ENCODE measurements at places on chromosomes 7 and 10.

- no peak overlapping the region for H3K4me3 ChIP-seq
- no peak for DNase-seq
- no peaks in the 10 kb centered on the region for H3K4me1 ChIP-seq
- no peaks in the 10 kb centered on the region for H3K36me3 ChIP-seq
- no peak overlapping the region for H3K27ac ChIP-seq
Observed at GRCh38 chr7:17380736-17381662, 82.5 kb downstream of the AHR start.

GRCh38 chr7:151710646-151711434 is 166.1 kb downstream of the PRKAG2 start:
- H3K27ac ChIP-seq: no peak overlapping the region
- H3K4me3 ChIP-seq: no peak overlapping the region
- no peaks in the 10 kb centered on the region for H3K27me3 ChIP-seq
- no peaks in the 10 kb centered on the region for H3K36me3 ChIP-seq

DNA sequence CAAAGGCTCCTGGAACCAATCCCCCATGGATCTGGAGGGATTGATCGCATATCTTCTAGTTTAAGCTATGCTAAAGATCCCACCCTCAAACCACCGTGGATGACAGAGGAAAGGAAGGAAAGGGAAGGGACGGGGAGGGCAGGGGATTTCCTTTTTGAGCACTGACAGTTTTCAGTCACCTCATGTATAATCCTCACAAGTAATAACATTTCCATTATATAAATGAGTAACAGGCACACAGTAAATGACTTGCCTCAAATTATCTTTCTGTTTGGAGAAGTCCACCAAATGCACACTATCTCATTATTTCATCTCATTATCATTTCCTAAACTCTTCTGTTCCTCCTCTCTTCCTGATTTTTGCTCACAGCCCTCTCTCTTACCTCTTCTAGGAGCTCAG is 127.1 kb upstream of the AOAH start:
- H3K4me3 ChIP-seq: no peak overlapping the region
- peaks cover 16% of the 10 kb centered on the region for H3K4me1 ChIP-seq
- no peaks in the 10 kb centered on the region for H3K27me3 ChIP-seq
- DNase-seq: no peak

DNA sequence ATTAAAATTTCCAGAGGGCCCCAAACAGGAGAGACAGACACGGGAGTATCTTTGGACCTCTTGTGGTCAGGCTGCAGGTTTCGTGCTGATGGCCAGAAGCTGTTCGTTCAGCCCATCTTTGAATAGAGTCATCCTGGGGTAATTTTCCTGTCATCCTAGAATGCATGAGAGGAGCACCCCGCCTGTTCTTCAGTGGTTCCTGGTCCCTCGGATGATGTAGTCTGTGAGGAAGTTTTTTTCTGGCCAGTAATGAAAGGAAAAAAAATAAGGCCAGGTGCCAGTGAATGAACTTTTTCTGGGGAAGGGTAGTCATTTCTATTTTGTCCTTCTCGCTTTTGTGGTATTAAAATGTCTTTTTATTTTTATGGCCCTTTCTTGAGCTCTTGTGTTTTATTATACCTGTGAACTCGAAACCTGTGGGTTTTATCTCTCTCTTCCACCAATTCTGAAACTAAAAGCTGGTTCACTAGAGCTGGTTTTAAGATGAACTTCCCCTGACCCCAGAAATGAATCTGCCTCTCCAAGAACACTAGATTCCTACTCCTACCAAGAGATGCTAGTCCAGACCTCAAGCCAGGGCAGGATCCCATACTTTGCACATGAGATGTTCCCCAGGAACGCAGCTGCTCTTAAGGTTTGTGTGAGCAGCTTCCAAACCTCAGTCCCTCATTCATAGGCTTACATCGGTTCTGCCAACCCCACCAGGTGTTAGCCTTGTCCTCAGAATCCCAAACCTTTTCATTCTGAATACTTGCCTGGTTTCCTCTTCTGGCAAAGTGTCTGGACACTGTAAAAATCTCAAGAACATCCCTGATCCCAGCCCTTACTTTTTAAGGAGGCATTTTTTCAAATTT is 15.4 kb upstream of the MEST start:
- H3K27me3 ChIP-seq: peaks cover 11% of the 10 kb centered on the region
- peaks cover 2% of the 10 kb centered on the region for H3K36me3 ChIP-seq
- H3K4me3 ChIP-seq: no peak overlapping the region
- peak overlapping the region; percentile 6 for H3K27ac ChIP-seq
- no peak for DNase-seq
- peaks cover 21% of the 10 kb centered on the region for H3K4me1 ChIP-seq

DNA sequence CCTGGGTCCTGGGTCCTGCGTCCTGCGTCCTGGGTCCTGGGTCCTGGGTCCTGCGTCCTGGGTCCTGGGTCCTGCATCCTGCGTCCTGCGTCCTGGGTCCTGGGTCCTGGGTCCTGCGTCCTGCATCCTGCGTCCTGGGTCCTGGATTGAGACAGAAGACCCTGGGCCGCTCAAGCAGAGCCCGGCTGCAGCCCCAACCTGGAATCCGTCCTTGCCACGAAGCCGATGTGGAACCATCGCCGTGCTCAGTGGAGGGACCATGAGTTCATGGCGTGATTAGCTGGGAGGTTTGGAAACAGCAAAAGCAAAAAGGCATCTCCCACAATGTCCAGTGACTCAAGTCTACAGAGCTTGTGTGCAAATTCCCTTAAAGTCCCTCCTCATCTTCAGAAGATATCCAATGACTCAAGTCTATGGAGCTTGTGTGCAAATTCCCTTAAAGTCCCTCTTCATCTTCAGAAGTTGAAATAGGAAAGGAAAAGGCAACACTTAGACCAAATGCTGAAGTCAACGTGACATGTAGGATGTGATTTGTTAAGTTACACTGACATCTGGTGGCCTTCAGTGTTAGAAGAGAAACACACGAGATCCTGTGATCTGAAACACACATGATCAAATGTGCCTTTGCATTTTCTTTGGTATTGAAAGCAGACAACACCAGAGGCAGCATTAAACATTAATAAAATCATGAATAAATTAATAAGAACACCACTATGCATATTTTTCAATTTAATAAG is 179.9 kb downstream of the PTPRN2 start:
- no peaks in the 10 kb centered on the region for H3K36me3 ChIP-seq
- H3K27me3 ChIP-seq: no peaks in the 10 kb centered on the region
- no peaks in the 10 kb centered on the region for H3K4me1 ChIP-seq
- H3K4me3 ChIP-seq: no peak overlapping the region
- no peak for DNase-seq

GRCh38 chr10:49083261-49083660 is 32.1 kb downstream of the VSTM4 start:
- peaks cover 5% of the 10 kb centered on the region for H3K36me3 ChIP-seq
- H3K4me3 ChIP-seq: no peak overlapping the region
- no peak for DNase-seq
- H3K27ac ChIP-seq: no peak overlapping the region

- H3K4me3 ChIP-seq: no peak overlapping the region
- DNase-seq: no peak
- H3K36me3 ChIP-seq: no peaks in the 10 kb centered on the region
- no peaks in the 10 kb centered on the region for H3K27me3 ChIP-seq
Observed at GRCh38 chr7:80453699-80454340, 58.0 kb downstream of the GNAT3 start.

- no peaks in the 10 kb centered on the region for H3K27me3 ChIP-seq
- no peaks in the 10 kb centered on the region for H3K36me3 ChIP-seq
- no peak overlapping the region for H3K27ac ChIP-seq
- H3K4me1 ChIP-seq: no peaks in the 10 kb centered on the region
Observed at GRCh38 chr7:102004229-102004628, 186.8 kb downstream of the CUX1 start.

DNA sequence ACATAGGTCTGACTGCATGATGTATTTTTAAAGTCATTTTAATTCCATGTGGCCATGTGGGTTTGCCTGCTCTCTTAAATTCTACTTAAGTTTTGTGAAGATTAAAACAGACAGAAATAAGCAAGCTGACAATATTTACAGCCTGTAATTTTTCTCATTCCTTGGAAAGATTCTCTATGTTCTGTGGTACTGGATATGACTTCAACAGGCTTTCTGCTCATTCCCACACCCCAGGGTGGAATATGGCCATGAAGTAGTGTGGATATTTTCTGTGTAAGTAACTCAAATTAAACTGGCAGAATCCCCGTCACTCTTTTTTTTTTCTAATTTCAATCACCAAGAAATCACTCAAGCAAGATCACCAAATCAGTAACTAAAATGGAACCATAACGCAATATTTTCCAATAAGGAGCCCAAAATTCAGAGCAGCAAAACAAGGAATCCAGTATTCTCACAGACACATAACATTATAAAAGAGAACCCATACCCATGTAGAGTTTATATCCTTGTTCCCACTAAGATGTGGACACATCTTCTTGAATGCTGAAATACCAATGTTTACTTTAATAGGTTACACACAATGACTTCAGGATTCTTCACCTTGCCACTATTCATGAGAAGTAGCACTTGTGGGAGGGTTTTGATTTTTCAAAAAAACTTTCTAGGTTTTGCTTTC is 5.7 kb downstream of the HOXA5 start:
- no peak overlapping the region for H3K27ac ChIP-seq
- no peak overlapping the region for H3K4me3 ChIP-seq

GRCh38 chr7:142796501-142797390 is 26.0 kb downstream of the PRSS2 start:
- no peak for DNase-seq
- H3K27ac ChIP-seq: peak overlapping the region; percentile 92
- peaks cover 70% of the 10 kb centered on the region for H3K4me1 ChIP-seq
- peak overlapping the region; percentile 100 for H3K4me3 ChIP-seq
- H3K36me3 ChIP-seq: peaks cover 73% of the 10 kb centered on the region

- no peaks in the 10 kb centered on the region for H3K27me3 ChIP-seq
- peaks cover 49% of the 10 kb centered on the region for H3K4me1 ChIP-seq
- H3K36me3 ChIP-seq: peaks cover 28% of the 10 kb centered on the region
- H3K27ac ChIP-seq: peak overlapping the region; percentile 96
Observed at GRCh38 chr7:30285536-30286284, 1.3 kb downstream of the ZNRF2 start.

DNA sequence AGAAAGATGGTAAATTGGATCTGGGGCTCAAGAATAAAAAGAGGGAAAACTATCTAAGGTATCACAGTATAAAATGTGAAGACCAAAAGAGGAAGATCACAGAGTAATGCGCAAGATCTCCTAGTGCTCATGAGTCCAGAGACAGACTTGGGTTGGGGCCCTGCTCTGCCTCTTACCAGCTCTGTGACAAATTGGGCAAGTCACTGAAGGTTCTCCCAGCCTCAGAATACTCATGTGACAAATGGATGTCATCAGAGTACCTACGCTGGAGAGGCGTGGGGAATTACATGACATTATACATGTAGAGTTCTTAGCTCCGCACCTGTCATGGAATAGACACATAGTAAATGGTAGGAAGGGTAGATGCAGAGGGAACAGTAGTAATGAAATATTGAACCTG is 124.4 kb downstream of the DOCK4 start:
- H3K36me3 ChIP-seq: no peaks in the 10 kb centered on the region
- H3K27me3 ChIP-seq: peaks cover 31% of the 10 kb centered on the region
- no peak overlapping the region for H3K4me3 ChIP-seq
- H3K4me1 ChIP-seq: peaks cover 16% of the 10 kb centered on the region

- H3K4me3 ChIP-seq: no peak overlapping the region
- H3K27ac ChIP-seq: no peak overlapping the region
- H3K27me3 ChIP-seq: no peaks in the 10 kb centered on the region
- no peaks in the 10 kb centered on the region for H3K4me1 ChIP-seq
Observed at GRCh38 chr10:115948465-115948864, 324.5 kb downstream of the GFRA1 start.

GRCh38 chr7:19378345-19378714 is 233.1 kb upstream of the FERD3L start:
- no peak overlapping the region for H3K27ac ChIP-seq
- H3K4me3 ChIP-seq: no peak overlapping the region
- DNase-seq: no peak
- no peaks in the 10 kb centered on the region for H3K4me1 ChIP-seq

DNA sequence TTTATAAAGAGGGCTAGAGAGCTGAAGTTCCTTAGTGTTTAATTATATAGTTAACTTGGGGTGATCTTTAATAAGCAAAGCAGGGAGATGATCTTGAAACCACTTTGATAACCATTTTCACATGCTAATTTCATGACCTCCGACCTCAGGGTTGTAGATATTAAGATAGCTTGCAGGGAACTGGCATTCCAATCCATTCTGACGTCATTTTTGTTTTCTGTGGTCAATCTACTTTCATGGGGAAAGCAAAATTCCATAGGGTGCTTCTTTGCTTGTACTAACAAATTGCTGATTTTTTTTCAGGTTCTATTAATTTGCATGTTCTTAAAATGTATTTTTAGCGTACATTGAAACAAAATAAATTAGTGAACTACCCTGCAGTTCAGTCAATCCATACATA is 139.3 kb downstream of the CDCA7L start:
- H3K36me3 ChIP-seq: no peaks in the 10 kb centered on the region
- no peak overlapping the region for H3K4me3 ChIP-seq
- no peaks in the 10 kb centered on the region for H3K27me3 ChIP-seq
- DNase-seq: no peak

DNA sequence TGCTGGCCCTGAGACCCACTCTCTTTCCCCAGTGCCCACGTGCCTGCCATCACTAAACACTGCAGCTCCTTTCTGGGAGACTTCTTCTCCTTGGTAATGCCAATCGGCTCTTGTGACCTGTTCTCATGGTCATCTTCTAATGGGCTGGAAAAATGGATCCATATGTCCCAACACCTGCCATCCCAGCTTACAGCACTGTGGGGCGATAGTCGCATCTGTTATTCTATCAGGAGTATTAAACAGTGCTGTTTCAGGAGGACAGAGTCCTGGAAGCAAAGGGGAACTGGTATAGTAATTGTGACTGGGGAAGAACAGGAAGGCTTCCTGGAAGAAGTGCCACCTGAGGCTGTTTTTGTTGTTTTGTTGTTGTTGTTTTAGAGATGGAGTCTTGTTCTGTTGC is 411.2 kb downstream of the GLRX3 start:
- no peaks in the 10 kb centered on the region for H3K27me3 ChIP-seq
- H3K4me1 ChIP-seq: no peaks in the 10 kb centered on the region
- no peak for DNase-seq

DNA sequence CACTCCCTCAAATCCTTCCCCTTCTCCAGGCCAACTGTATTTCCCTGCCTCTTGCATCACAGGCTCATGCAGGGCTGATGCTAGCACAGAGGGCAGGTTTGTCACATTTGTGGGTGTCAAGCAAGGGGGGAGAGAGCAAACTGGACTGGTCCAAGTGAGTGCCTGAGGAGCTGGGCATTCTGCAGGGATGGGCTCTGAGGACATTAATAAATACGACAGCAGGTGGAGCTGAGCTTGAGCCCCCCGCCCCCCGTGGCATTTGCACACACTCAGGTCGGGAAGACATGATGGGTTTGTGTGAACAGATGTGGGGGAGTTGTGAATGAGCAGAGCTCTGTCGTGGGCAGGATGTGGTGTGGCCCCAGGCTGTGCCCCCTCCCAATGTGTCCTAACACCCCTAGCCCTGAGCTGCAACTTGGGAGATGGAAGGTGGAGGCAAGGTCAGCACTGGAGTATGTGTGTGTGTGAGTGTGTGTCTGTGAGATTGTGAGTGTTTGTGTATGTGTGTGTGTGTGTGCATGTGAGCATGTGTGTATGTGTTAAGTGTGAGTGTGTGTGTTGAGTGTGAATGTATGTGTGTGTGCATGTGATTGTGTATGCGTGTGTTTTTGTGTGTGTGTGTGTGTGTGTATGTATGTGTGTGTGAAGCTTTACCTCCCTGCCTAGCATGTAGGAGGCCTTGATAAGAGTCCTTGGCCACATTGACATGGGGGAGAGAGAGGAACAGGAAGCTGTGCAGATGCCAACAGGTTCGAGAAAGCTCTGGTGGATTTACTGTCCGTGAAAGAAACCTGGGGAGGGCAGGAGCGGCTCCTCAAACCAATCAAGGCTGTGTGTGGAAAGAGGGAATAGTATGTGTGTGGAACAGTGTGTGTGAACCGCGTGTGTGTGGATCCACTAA is 9.1 kb downstream of the RASSF4 start:
- peak overlapping the region; percentile 38 for H3K27ac ChIP-seq
- H3K4me1 ChIP-seq: peaks cover 35% of the 10 kb centered on the region
- DNase-seq: peak; percentile 77
- H3K27me3 ChIP-seq: no peaks in the 10 kb centered on the region
